ENCODE measurements at places on chromosomes 13 and 19.

DNA sequence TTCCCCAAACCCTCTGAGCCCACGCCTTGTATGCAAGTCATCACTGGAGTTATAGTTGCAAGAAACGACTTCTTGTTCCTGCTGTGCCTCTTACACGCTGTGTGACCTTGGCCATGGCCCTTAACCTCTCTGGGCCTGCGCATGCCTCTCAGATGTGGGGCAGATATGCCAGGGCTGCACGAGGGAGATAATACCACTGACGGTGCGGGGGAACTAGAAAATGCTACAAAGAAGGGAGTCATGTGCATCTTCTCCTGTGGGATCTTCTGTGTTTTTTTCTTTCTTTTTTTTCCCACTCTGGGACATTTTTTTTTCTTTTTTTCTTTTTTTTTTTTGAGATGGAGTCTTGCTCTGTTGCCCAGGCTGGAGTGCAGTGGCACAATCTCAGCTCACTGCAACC lies 4.3 kb upstream of the SAMD1 start:
- DNase-seq = no peak

GRCh38 chr13:24119626-24120508 lies 40.7 kb upstream of the SPATA13 start:
- DNase-seq = no peak

- DNase-seq = no peak
These were observed 21.6 kb upstream of the NAA16 start for GRCh38 chr13:41289463-41289881.

DNA sequence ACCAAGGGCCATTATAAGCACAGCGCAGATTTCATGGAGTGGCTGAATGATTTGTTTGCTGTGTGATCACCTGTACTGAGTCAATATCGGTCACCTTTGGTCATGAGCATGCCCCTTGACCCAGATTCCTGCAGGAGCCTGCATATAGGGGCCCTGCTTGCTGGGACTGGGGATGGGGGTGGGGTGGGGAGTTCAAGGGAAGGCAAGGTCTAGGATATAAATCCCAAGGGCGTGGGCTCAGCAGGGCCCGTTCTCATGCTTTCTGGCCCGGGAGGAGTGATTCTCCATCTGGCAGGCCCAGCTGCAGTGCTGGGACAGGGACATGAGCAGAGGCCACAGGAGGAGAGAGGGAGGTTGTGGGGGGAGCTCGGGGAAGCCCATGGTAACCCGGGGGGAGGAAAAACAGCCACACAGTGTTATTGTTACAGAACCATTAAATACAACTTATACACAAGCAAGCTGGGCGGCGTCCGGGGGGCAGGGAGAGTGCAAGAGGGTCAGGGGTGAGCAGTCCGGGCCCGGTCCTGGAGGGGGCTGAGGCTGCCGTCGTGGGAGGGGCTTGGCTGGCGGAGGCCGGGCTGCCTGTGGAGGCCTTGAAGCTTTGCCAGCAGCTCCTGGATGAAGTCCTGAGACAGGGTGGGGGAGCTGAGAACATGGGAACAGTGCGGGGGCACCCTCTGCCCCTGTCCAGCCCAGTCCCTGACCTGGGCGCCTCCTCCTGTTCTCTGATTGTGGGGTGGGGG lies 5.2 kb downstream of the PPP1R14A start:
- DNase-seq = no peak

DNA sequence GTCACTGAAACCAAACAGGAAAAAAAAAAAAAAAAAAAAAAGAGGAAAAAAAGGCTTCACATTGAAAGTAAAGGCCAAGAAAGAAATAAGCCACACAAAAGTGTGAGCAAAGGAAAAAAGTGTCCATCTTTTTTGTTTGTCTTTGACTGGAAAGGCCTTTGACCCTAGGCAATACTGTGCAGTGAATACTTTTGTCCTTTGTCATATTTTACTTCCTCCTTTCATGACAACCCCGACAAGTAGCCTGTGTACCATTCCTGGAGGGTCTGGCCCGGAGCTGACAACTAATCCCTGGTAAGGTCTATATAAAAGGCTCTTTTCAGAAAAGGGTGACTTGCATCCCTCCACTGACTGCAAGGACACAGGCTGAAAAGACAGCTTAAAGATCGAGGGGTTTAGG lies 12.9 kb upstream of the MICU2 start:
- DNase-seq = no peak

DNA sequence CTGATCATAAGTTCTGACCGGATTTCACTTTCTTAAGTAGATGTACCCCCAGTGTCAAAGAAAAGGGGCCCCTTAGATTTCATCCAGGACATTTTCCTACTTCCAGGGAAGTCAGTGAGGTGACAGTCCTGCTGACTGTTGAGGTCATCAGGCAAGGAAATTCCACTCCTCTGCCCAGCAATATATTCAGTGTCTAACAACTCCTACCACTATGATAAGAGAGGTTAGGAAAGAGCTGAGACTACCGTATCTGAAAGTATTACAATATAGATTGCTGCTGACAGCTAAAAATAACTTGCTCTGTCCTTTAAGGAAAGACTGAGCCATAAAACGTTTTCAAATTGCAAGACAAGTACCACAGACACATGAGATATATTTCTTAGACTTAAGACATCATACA lies 325.1 kb downstream of the EFNB2 start:
- no peak for DNase-seq

- DNase-seq = no peak
These were observed 1.0 kb downstream of the COL4A1 start for GRCh38 chr13:110305949-110306339.

- no peak for DNase-seq
These were observed 20.5 kb downstream of the SMARCA4 start for GRCh38 chr19:10981252-10981895.

DNA sequence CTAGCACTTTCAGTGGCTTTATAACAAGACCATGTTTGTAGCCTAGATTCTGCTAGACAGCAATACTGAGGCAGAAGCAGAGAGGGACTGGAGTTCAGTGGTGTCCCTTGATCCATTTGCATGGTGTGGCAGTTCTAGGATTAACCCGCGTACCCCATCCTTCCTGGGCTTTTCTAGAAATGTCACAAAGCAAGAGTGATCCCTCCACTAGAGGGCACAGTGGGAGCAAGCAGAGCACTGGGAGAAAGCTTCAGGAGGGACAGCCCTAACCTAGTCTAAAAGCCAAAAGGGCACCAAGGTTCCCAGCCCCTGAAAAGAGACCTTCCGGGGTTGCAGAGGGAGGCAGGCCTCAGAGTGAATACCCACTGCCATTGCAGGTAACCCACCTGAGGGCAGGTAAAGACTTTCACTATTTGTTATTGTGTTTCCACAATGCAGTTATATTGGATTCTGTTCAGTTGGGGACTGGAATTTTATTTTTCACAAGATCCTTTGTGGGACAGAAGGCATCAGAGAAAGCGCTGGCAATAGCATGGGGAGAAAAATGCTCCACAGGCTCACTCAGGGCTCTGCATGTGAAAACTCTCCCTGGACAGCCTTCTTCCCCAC lies 170.6 kb downstream of the FLT1 start:
- DNase-seq = no peak

GRCh38 chr19:33416307-33417215 lies 43.1 kb downstream of the CEBPG start:
- peak; percentile 49 for DNase-seq

DNA sequence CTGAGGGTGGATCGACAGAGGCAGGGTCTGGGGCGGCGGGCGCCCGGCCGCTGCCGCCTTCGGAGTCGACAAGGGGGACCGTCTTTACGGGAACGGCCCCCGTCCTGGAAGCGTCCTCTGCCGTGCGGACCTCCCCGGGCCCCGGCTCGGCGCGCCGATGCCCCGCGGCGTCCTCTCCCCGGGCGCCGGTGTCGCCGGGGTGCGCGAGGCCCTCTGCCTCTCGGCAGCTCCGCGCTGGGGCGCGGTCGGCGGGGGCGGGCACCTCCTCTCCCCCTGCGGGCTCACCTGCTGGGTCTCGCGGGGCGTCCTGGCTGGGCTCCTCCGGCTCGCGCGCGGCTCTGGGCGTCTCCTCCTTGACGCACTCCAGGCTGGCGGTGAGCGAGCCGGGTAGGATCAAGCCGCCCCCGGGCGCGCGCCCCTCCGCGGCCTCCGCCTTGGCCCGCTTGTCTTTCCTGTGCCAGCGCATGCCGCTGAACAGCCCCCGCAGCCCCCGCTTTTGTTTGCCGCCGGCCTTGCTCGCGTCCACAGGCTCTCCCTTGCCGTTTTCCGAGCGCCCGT lies 1.5 kb downstream of the AMER2 start:
- no peak for DNase-seq

GRCh38 chr13:20441879-20442278 lies 83.8 kb downstream of the CRYL1 start:
- DNase-seq = no peak

DNA sequence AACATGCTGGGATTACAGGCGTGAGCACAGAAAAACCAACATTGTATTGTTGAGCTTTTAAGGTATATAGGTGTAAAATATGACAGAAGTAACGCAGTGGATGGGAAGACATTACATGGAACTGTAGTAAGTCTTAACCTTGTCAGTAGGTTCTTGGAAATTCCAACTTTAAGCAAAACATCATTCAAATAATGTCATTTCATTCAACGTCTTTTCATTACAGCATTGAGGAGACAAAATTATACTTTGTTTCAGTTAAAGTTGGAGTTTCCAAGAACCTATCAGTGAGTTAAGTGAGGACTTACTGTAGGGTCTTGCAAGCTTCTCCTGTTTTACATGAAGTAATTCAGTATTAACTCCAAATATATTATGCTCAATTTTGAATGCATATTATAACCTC lies 27.0 kb upstream of the GPR183 start:
- DNase-seq = no peak

DNA sequence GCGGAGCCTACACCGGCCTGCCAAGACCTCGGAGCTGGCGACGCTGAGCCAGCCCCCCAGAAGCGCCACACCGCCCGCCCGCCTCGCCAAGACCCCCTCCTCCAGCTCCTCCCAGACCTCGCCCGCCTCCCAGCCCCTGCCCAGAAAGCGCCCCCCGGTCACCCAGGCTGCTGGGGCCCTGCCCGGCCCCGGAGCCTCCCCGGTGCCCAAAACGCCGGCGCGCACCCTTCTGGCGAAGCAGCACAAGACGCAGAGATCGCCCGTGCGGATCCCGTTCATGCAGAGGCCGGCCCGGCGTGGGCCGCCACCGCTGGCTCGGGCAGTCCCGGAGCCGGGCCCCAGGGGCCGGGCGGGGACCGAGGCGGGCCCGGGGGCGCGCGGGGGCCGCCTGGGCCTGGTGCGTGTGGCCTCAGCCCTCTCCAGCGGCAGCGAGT lies 10.2 kb downstream of the C19orf25 start:
- no peak for DNase-seq

- no peak for DNase-seq
These were observed 475 bp downstream of the MRPL57 start for GRCh38 chr13:21176982-21177284.

- no peak for DNase-seq
These were observed 14.1 kb upstream of the TNFSF9 start for GRCh38 chr19:6516659-6517291.

- no peak for DNase-seq
These were observed 26.6 kb downstream of the ZNF345 start for GRCh38 chr19:36876993-36877938.

DNA sequence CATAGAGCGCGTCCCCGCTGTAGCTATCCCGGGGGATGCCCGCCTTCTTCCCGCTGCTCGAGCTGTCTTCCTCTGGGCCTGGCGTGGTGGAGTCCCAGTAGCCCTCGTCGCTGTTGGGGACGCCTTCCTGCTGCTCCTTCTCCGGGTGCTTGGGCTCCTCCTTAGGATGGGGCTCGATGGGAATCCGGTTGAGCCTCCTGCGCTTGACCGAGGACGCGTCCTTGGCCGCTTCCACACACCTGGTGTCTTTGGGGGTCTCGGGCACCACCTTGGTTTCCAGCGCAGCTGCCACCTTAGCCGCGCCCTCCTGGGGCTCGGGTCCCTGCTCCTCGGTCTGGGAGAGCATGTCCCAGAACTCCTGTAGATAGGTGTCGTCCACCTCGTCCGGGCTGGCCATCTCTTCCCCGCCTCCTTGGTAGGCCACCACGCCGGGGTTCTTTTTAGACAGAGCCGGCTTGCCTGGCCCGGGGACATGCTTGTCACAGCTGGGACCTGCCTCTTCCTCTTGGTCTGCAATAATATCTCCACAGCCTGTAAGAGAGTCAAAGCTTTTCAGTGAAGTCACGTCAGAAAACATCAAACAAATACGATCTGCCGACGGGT lies 2.0 kb downstream of the AMER2 start:
- DNase-seq = no peak

Measured in NCI-H187 (cell line).